ENCODE measurements at places on chromosomes 4 and X. TPM values are rescaled to one million over a fixed set of nuclear protein-coding genes. Genes with fewer than 3 reads are reported as not detected.

GRCh38 chrX:21926527-21927278, 13.8 kb upstream of the SMS start:
- no peak for DNase-seq

- DNase-seq: no peak
These were observed 21.4 kb upstream of the IL15 start for GRCh38 chr4:141614878-141615586.

GRCh38 chr4:163523791-163524365, 29.4 kb downstream of the TMA16 start:
- no peak for DNase-seq

GRCh38 chr4:149645790-149646189, 169.9 kb downstream of the IQCM start:
- no peak for DNase-seq

- DNase-seq: no peak
These were observed 94.2 kb downstream of the LARP1B start for GRCh38 chr4:128155231-128155855.

GRCh38 chrX:133583825-133584224, 168.5 kb upstream of the GPC4 start:
- no peak for DNase-seq

DNA sequence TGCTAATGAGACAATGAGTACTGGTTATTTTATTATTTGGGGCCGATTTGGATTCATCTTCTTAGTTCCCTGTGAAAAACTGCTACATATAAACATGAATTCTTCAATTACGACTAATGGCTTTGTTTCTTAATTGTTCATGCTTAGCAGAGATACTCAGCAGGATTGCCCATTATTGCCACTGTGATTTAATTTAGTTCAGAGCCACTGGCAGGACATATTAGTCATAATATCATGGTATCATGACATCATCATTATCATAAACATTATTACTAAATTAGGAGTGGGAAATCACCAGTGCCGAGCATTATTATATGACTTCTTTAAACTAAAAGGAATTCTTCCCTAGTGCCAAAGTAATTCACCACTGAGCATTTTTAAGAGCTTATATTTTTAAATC, 201.4 kb downstream of the SPOCK3 start:
- DNase-seq: no peak

GRCh38 chr4:70793626-70794025, 46.1 kb downstream of the GRSF1 start:
- no peak for DNase-seq

DNA sequence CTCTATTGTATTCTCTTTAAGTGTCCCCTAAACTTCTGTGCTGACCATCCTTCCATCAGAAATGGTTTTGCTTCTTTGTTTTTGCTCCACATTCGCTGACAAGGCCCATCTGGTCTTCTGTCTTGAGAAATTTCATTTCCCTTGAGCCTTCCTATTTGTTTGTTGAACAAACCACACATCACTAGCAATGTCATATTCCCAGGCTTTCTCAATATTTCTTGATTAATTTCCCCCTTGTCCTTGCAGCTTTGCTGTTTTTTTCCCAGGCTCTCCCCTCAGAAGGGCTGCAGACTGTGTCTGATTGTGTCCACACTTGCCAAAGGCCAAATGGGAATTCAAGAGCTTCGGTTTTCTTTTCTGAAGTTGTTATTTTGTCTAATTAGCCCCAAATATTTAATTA, 158.9 kb downstream of the MID1IP1 start:
- no peak for DNase-seq

DNA sequence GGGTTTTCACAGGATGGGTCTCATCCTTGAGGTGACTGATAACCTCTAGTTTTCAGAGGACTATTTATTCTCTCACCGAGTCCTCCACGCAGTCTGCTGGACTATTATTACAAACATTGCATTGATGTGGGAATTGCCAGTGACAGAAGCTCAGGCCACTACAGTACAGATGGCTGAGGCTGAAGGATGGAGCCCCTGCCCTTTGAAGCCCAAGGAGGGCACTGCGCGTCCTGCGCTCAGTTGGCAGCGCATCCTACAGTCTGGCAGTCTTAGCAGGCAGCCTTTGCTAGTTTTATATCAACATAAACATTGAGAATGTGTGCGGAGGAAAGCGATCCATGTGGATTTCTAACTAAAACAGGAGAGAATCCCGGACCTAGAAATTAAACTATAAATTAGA, 1.5 kb upstream of the RELL1 start:
- DNase-seq: no peak

GRCh38 chrX:31115398-31115797, 43.6 kb upstream of the FTHL17 start:
- no peak for DNase-seq

DNA sequence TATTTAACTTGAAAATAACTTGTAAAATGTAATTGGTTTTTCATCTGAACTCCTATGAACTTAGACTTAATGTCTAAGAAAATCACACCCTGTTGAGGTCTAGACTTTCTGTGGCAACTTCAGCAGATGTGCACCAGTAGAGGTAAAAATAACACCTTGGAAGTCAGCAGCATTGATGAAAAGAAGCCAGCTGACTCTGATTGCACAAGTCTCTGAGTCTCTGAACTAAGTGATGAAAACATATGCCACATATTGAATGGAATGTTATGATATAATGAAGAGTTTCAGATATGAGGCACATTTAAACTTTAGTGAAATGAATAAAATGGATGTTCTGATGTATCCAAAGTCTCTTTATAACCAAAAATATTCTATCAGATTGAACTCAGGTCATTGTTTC, 155.4 kb downstream of the GPM6A start:
- DNase-seq: no peak

DNA sequence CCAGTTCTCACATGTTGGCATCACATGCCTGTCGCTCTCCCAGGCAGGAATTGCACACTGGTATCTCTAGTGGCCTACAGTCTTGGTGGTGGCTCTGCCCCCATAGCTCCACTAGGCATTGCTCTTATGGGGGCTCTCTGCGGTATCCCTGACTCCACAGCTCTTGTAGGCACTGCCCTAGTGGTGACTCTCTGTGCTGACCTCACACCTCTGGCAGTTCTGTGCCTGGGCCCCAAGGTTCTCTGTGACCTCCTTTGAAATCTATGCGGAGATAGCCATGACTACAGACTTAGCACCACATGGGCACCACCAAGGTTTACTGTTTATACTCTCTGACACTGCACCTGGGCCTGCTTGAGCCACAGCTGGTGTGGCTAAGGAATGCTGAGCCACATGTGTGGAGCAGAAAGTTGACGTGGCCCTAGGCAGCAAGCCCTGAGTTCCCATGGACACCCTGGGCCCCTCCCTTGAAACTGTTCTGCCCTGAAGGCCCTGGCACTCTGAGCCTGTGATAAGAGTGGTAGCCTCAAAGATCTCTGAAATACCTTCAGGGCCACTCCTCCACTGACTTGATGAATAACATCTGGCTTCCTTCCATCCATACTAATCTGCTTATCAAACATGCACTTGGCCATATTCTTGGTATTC, 8.0 kb downstream of the SLC9B1 start:
- DNase-seq: no peak

GRCh38 chr4:182257503-182257902, 14.3 kb downstream of the TENM3 start:
- DNase-seq: no peak

- DNase-seq: no peak
These were observed 1196.7 kb downstream of the RAPGEF2 start for GRCh38 chr4:160299608-160300007.

DNA sequence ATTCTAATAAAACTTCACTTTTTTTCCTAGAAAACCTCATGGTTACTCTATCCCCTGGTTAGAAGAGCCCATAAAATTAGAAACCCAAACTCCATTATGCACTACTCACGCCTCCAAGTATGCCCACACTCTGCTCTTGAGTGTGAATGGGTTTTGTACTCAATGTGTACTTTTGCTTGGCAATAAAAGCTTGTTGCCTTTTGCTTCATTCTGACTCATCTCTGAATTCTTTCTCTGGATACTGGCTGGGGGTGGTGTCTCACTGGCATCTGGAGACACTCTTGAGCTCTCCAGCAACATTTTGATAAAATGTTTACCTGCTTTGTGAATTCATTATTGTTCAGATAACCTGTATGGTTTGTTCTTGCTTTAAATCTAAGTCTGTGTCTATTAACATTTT, 963.3 kb downstream of the TRAM1L1 start:
- DNase-seq: no peak

- no peak for DNase-seq
These were observed 249.6 kb downstream of the COL25A1 start for GRCh38 chr4:109052821-109053220.

GRCh38 chrX:49237060-49237459, 1.8 kb downstream of the CCDC22 start:
- DNase-seq: no peak

TMEM156 gene
- 3.5 TPM for polyA plus RNA-seq

HMX1 gene
- polyA plus RNA-seq: not detected

ALB gene
- 61.1 TPM for polyA plus RNA-seq

IGSF1 gene
- 22.9 TPM for polyA plus RNA-seq

HS3ST1 gene
- polyA plus RNA-seq: 1.6 TPM

CACNA1F gene
- 0.16 TPM for polyA plus RNA-seq

ITIH6 gene
- 0.06 TPM for polyA plus RNA-seq

WAS gene
- polyA plus RNA-seq: 2.5 TPM

RASGEF1B gene
- polyA plus RNA-seq: 12.2 TPM
